ENCODE measurements at places on chromosomes 4 and X.

GRCh38 chr4:169464080-169464479 is 148.3 kb downstream of the NEK1 start:
- no peak for DNase-seq

- DNase-seq: no peak
Measured at GRCh38 chr4:53537606-53538005, 53.7 kb downstream of the LNX1 start.

- DNase-seq: no peak
Measured at GRCh38 chr4:124329134-124329533, 383.4 kb downstream of the ANKRD50 start.

DNA sequence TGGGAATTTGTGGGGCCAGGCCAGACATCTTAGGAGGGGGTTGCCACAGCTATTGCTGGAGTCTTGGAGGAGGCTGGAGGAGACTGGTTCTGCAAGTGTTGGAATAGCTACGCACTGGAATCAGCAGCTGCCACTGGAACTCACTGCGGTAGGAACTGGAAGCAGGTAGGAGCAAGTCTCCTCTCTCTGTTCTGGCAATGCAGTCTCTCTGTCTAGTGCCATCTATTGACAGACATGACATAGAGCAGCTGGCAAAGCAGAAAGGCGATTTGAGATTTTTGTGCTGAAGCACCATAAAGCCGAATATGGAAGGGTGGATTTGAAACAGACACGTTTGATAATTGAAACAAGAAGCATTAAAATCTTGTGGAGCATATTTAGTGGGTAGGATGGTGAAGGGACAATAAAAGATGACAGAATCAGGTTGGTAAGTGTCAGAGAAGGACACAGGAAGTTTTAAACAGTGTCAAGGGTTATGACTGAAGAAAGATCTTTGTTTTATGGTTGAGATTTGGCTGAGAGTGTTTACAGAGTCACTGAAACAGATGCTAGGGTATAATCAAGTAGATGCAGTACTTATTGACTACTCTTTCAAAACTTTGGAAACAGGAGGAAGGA is 23.5 kb upstream of the SYNPO2 start:
- no peak for DNase-seq

- DNase-seq: no peak
Measured at GRCh38 chrX:118795528-118796280, 27.9 kb upstream of the ZCCHC12 start.

- no peak for DNase-seq
Measured at GRCh38 chr4:78691971-78692821, 84.0 kb upstream of the BMP2K start.
